ENCODE measurements at places on chromosomes 3 and 15.

GRCh38 chr15:80234883-80235282, 17.1 kb downstream of the CTXND1 start:
- no peak for DNase-seq

GRCh38 chr3:40718681-40719080, 193.9 kb downstream of the ZNF621 start:
- DNase-seq: no peak

DNA sequence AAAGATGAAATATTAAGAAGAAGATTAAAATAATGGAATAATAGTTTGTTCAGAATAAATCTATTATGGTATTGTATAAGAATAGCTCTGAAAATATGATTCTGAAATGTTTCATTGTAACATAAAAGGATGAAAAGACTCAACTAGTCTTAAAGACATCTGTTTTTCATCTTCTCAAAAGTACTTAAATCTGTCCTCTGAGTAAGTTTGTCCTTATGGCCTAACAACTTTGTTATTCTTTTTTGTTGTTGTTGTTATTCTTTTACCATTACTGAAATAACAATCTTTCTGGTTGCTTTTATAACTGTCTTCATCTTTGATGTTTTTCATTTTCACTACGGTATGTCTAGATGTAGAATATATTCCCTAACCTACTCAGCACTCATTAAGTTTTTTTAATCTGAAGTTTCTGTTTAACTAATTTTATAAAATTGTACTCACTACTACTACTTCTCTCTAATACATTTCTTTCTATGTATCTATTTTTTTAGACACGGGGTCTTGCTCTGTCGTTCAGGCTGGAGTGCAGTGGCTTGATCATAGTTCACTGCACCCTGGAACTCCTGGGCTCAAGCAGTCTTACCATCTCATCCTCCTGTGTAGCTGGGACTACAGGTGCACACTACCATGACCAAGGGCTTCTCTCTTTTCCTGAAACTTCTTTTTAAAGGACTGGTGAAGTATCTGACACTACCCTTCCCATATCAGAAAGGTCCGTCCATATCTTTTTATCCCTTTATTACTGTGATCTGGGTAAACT, 240.7 kb downstream of the PCCB start:
- DNase-seq: no peak

GRCh38 chr3:128998561-128998960, 2.5 kb upstream of the EFCC1 start:
- DNase-seq: no peak

- no peak for DNase-seq
Measured at GRCh38 chr3:144760831-144761230, 789.2 kb downstream of the DIPK2A start.

DNA sequence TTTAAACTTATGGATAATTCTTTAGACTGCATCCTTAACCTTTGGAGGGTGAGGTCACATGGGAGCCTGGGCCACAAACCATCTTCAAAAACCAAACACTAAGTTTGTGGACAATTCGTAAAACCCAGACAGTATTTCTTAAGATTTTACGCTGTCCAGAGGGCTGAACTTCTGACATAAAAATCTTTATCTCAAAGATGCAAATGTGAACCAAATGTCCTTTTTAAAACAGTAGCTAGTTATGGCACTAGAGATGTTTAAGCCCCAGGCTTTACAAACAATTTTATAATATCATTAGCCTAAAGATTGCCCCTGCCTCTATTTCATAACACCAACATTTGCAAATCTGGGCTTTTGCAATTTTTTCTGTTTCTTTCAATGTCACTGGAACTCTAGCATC, 287.2 kb downstream of the SATB1 start:
- DNase-seq: no peak

GRCh38 chr3:31442755-31443154, 90.0 kb upstream of the STT3B start:
- no peak for DNase-seq

DNA sequence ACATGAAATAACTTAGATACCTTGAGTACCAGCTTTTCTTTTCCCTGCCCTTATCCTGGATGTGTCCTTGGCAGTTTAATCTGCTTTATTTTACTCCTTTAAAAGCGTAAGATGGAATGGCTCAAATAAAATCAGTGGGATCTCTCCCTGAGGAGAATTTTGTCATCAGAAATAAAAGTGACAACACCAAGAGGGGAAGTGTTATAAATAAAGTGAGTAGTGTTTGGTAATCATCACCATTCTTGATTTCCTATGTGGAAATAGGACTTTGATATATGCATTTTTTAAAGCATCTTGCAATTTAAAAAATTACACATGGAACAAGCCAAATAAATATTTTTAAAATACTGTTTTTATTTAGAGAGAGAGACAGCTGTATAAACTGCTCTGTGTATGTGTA, 76.5 kb downstream of the MBNL1 start:
- DNase-seq: no peak

DNA sequence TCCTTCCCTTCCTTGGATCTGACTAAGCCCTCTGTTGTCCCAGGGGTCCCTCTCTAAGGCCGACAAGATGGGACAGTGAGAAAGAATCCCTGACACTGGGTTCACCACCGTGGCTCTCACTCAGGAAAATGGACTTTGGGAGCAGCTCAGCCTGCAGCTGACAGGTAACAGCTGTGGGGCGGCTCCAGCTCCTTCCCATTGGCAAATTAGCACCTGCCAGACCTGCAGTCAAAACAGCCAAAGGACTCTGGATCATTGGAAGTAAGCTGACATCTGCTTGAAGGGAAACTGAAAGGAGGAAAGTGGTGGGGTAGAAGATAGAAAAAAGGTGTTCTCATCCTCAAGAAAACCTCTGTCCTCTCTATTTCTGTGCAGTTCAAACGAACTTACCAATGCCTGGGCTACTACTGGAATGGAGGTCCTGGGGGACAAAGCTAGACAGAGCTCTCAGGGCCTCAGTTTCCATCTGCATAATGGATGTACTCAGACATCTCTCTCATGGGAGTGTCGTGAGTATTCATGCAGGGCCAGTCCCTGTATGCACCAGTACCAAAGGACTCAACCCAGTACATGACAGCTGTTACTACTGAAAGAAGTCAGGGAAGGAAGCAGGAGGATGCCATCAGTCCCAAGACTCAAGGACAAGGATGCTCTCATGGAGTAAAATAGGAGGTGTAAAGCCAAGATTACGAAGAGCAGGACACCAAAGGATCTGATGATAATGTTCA, 53.6 kb upstream of the DCLK3 start:
- DNase-seq: no peak

GRCh38 chr3:42666022-42666421, 12.5 kb downstream of the ZBTB47 start:
- no peak for DNase-seq

DNA sequence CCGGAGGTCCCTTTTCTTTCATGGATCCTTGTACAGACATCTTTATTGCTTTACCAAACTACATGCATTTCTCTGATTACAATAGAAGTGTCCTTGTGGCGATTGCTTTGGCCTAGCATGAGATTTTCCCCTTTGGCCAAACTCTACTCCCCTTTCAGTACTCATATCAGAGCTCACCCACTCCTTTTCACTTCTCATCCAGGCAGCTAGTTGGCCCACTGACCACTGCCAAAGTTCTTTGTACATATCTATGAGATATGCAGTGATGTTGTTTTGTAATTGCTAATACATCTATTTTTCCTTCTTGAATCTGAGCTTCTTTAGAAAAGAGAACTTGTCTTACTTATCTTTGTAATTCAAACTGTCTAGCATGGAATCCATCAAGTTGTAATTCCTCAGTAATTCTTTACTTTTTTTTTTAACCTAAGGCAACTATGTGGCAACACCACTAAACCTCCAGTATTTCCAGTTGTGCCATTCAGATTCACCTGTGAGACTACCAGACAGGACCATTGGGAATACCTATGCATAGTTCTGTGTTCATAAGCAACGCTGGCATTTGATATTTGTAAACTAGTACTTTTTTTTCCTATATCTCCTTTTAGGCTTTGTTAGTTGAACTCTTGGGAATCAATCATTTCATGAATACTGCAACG, 39.2 kb downstream of the AADACL2 start:
- DNase-seq: no peak

DNA sequence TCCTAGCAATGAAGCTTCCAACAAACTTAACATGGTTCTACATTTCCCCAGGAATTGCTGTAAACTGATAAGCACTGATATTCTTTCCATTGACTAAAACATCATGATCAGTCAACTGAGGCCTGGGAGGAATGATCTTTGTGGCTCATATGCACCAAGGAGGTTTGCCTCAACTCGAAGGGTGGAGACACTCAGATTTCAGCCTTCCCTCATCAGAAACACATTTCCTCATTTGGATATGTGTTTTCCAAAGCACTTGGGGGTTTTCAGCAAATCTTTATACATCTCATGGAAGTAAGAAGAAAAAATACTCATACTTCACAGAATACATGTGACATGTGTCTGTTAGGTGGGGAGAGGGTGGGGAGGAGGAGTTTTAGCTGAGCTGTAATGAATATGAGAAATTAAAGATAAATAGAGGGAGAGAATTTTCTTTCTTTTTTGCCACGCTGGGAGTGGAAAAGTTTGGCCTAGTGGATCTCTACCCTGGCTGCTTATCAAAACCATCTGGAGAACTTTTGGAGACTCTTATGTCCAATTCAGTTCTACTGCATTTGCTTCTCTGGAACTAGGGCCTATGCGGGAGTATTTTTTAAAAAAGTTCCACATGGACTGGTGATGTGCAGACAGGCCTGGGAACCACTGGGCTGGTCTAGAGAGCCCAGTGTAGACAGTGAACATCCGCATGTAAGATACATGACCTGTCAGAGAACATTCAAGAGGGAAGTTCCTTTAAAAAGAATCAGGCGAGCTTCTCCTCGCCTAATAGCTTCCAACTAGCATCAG, 301.0 kb upstream of the ICE2 start:
- no peak for DNase-seq

GRCh38 chr15:70566047-70566835, 197.1 kb downstream of the UACA start:
- DNase-seq: no peak

DNA sequence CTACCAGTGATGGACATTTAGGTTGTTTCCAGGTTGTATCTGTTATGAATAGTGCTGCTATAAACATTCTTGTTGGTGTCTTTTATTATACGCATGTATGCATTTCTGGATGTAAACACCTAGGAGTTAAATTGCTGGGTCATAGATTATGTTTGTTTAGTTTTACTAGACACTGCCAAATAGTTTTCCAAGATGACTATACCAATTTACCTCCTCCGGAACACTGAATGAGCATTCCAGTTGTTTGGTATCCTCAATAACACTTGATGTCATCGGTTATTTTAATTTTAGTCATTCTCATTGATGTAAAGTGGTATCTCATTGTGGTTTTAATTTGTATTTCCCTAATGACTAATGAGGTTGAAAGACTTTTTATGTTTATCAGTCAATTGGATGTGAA, 36.6 kb upstream of the ARID3B start:
- DNase-seq: no peak

DNA sequence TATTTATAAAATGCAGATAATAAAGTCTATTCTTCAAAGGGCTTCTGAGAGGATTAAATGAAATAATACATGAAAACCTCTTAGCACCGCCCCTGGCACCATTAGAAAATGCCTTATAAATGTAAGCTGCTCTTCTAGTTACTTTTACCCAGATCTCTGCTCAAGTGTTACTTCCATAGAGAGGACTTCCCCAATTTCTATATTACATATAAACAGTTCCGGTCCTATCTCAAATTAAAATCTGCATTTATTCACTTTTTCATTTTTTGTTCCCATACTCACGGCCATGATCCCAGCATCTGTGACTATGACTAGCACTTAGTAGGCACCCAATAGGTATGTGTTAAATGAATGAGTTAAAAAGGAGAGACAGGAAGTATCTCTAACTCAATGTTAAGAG, 890.9 kb upstream of the CFAP20DC start:
- no peak for DNase-seq

DNA sequence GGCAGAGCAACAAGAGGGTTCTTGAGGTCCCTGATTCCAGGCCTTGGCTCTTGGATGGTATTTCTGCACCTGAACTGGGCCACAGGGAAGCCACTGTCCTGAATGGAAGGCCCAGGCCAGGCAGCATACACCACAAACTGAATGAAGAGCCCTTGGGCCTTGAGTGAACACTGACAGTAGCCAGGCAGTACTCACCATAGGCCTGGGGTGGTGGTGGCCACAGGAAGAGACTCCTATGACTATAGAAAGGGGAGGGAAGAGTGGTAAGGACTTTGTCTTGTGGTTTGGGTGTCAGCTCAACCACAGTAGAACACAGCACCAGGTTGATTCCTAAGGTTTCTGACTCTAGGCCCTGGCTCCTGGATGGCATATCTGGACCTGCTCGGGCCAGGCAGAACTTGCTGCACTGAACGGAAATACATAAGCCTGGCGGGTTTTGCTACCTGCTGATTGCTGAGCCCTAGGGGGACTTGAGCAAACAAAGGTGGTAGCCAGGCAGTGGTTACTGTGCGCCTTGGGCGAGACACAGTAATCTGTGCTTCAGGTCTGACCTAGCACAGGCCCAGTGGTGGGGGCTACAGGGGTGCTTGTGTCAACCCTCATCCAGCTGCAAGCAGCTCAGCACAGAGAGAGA, 241.4 kb downstream of the ISL2 start:
- DNase-seq: no peak

DNA sequence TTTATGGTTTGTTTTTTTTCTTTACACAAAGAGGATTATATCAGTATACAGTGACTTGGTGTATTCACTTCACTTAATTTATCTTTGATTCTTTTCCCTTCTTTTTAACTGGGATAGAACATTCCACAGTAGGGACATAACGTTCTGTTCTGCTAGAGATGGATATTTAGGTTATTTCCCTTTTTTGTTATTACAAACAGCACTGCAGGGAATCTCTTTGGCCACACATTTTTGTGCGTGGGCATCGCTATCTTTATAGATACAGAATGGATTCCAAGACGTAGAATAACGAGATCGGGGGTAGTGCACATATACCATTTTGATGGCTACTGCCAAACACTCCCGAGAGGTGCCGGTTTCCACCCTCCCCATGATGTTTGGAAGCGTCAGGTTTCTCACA, 44.8 kb downstream of the PXYLP1 start:
- no peak for DNase-seq

DNA sequence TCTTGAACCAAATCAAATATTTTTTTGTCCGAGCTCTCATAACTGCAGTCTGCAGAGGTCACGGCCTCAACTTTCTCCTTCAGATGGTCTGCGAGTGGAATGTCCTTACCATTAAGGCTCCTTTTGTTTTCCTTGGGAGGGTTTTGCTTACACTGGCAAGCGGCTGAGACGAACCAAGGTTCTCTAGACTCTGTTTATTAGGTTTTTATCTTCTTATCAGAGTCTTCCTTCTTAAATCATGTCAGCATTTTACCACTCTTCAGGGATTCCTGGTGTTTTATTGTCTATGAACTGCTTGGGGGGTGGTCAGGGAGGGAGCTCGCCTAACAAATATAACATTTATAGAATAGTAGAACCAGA, 773.7 kb upstream of the NR2F2 start:
- no peak for DNase-seq

Measured in T-helper 22 cell (primary cell).